ENCODE measurements at places on chromosomes 1 and 21.

DNA sequence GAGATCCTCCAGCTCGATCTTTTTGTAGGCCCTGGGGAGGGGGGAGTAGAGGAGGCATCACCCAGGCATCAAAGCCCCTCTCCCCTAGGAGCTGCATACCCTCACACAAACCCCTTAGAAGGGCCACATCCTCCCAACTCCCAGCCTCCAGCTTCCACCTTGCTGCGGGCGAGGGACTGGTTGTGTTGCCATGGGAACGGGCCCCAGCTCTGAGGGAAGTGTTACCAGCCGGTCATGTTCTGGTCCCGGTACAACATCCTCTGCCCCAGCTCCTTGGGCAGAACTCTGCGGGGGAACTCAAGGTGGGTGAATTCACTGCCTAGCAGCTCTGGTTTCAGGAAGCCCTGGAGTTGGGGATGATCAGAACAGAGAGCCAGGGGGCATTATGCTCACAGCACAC lies 4.1 kb downstream of the PPM1J start:
- no peak for DNase-seq

GRCh38 chr21:29349702-29350101 lies 51.0 kb downstream of the BACH1 start:
- DNase-seq: peak; percentile 56

GRCh38 chr1:24049733-24050132 lies 62.2 kb downstream of the MYOM3 start:
- no peak for DNase-seq

- peak; percentile 77 for DNase-seq
Observed at GRCh38 chr1:58779801-58780382, 4.0 kb downstream of the JUN start.

DNA sequence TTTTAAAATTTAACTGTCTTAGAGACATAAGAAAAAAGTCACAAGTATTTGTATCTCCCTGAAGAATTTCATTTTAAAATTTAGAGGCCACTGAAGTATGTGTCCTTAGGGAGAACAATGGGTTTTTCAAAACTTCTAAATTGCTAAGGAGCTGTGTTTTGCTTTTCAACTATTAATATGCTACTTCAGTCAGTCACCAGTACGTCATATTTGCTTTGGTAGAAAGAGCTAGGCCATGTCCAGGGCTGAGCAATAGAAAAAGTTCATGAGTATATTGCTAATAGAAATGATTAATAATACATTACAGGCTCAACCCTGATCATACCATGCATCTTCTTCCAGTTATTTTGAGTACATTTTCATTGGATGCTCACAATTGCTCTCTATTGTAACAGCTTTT lies 1.7 kb upstream of the SGIP1 start:
- no peak for DNase-seq

- DNase-seq: no peak
Observed at GRCh38 chr1:96880626-96881025, 159.0 kb downstream of the PTBP2 start.

- DNase-seq: peak; percentile 14
Observed at GRCh38 chr1:217135569-217135915, 412.3 kb upstream of the ESRRG start.

DNA sequence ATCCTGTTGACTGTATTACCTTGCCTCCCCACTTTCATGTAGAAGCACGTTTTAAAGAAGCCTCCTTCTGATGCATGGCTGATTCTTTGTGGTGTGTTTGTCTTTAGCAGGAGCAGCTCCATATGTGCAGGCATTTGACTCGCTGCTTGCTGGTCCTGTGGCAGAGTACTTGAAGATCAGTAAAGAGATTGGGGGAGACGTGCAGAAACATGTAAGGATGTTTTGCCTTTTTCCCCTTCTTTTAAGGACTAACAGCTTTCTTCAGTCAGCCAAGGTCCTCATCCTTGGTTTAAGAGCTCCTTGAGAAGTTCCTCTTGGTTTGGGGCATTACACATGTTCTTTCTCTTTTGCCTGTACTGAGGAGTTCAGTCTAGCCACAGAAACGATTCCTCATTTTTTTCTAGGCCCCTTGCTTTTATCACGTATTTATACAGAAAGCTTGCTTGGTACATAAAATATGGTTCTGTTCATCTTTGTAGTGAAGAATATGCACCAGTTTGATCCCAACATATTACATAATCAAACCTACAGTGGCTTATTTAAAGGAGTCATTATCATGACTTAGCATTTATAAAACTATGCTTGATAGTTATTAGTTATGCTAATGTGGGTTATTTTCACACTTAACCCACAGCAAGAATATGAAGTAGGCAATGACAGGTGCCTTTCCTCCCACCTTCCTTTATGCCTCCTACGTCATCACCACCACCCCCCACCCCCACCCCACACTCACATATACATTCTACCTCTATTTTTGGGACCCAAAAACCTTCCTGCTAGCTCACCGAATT lies 19.6 kb downstream of the CAP1 start:
- DNase-seq: no peak

DNA sequence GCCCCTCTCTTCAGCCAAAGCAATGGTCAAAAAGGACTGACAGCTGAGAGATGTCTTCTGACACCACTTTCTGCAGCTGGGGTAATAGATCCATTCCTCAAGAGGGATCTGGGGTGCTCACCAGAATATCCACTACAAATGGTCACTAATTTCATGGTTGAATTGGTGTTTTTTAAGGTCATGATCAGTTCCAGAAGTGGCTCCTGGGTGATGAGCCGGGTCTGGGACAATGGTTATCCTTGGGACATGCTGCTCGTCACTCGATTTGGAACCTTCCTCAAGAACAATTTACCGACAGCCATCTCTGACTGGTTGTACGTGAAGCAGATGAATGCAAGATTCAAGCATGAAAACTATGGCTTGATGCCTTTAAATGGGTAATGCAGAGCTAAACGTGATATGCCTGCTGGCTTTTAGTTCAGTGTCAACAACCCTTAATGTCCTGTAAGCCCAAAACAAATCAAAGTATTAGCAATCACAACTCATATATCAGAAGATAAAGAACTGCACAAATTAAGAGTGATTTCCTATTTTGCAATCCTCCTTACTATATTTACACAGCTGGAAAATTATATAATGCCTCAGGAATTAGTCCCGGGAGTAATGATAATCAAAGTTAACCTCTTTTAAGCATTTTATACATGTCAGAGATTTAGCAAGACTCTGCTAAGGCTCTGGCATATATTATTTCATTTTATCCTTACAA lies 20.1 kb downstream of the FMO3 start:
- peak; percentile 29 for DNase-seq

GRCh38 chr1:25009671-25010262 lies 79.7 kb upstream of the RUNX3 start:
- no peak for DNase-seq

GRCh38 chr1:17893891-17894631 lies 138.9 kb downstream of the ACTL8 start:
- DNase-seq: no peak

DNA sequence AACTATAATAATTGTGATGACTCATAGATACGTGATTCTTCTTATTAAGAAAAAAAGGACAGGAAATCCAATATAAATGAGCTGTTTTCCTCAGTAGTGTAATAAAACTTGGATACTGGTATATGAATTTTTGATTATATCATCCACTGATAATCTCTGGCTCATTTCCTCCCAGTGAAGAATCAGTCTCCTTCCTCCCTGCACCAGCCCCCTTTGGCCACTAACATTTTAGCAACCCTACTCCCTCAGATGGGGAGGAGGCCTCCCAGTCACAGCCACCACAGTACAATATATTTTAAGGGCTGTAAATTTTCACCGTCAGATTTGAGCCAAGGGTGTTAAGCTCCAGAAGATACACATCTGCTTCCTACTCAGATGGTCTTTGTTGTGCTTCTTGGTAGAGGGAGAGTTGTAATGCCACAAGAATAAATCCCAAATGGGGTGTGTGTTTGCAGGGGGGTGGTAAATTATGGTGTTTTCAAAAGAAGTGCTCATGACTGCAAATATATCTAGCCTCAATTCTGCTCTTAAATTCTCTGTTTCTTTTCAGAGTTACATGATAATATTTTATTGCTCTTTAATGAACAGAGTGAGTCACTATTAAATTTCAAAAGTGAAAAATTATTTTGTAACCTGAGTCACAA lies 153.5 kb downstream of the HLX start:
- DNase-seq: no peak

- no peak for DNase-seq
Observed at GRCh38 chr21:38538353-38538752, 40.1 kb upstream of the ERG start.

DNA sequence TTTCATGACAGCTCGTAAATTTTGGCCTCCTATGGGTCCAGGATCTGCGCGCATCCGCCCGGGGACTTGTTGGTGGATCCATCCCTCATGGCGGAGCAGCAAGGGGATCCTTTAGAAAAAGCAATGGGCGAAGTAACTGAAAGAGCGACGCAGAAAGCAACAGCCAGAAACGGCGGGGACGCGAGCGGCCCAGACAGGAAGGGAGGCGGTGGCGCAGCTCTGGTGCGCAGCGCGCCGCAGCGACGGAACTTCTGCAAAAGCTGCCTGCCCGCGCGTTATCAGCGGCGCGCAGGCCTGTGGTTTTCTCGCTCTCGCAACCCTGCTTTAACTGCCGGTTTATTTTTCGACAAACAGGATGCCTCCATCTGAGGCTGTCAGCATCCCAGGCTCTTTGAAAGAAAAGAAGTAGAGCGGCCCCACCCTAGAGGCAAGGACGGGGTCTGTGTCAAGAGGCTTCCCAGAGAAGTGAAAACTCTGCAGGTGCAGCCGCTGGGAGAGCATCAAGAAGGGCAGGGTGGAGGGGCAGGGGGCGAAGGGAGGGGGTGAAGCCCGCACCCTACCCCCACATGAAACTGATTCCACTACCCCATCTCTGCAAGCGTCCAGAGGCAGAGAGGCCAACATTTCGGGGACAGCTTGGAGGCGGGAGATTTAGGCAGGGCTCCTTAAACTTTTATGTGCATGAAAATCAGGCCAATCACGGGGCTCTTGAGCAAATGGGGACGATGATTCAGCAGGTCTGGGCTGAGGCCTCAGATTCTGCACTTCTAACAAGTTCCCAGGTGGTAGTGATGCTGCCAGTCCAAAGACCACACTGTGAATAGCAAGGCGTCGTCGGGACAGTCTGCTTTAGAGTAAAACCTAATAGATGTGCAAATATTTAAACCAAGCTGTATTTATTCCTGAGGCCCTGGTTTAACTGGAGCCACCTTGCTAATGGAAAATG lies 22.2 kb downstream of the RUNX1 start:
- peak; percentile 74 for DNase-seq

DNA sequence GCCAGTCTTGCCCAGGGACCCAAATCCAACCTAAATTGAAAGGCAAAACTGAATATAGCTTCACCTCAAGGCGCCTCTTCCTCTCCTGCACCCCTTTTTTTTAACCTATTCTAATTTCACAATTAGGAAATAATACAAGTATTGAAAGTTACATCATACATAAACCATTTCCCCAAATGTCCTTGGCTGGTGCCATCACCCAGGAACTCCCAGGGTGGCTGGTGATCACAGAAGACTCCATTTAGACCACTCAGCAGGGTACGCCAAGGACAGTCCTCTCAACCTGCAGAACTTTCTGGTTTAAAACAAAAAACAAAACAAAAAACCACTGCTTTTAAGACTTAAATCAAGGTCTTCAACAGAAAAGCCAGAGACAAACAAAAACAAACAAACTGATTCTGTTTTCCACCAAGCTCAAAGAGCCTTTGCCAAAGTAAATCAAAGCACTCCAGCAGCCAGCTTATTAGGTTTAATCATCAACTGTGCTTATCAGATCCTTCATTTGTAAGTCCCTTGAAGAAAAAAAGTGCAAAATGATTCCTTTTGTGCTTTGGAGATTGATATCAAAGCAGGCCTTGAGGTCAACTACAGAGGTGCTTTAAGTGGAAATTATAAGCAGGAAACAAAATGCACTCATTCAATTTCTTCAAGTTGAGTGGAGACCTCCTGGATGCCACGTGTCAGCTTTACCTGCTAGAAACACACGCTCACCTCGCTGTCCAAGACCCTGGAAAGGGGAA lies 113.0 kb downstream of the ETS2 start:
- no peak for DNase-seq

DNA sequence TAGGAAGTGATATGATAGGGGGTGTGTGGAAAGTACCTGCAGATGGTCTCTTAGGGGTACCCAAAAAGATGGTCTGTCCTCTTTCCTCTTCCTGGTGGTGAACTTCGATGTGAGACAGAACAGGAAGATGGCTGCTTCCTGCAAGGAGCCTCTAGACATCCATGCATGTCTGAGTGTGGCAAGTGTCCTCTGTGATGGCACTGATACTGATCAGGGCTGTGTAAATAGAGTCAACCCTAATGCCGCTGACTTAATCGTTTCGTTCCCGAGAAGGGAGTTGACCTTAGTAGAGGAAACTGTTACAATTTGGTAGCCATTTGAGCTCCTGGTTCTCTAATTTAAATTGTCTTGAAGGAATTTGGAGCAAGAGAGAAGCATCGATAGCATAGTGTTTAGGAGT lies 168.6 kb downstream of the VPS13D start:
- DNase-seq: no peak

DNA sequence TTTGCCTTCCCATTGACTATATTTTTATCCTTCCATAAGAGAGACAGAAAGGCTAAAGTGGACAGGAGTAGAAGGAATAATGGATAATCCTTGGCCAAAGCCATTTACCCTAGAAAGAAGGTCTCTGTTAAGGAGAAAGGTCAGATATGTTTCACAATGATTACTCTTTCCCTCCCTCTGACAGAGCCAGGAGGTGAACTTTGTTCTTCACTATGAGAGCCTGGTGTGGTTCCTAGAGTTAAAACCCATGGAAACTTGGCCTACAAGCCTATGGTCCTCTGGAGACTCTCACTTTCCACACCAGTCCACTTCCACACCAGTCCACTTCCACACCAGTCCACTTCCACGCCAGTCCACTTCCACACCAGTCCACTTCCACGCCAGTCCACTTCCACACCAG lies 479.9 kb upstream of the ZP4 start:
- DNase-seq: no peak

DNA sequence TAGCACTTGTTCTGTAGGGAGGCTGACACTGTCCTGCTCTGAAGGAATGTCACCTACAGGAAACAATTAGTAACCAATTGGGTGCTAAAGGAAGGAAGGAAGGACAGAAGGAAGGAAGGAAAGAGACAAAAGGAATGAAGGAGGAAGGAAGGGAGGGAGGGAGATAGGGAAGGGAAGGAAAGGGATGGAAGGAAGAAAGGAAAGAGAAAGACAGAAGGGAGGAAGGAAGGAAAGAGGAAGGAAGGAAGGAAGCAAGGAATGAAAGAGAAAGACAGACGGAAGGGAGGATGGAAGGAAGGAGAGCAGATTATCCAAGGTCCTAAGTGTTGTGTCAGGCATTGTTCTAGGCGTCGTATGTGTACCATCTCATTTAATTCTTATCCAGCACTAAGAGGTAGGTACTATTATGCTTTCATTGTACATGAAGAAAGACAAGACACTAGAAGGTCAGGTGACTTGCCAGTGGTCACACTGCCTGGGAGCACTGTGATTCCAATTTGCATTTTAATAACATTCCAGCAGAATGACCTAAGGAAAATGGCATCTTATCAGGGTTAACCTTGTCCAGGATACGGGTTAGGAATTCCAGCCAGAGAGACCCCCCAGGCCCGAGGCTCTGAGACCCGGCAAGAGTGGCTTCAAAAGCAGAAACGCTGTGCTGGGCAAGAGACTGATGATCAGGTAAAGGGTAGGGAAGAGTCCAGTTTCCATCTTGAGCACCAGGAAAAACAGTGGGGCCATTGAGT lies 29.6 kb downstream of the CLIC6 start:
- DNase-seq: peak; percentile 21

GRCh38 chr1:190453550-190453949 lies 24.1 kb downstream of the BRINP3 start:
- no peak for DNase-seq

- DNase-seq: peak; percentile 98
Observed at GRCh38 chr1:226778657-226779058, 39.6 kb upstream of the ITPKB start.

GRCh38 chr1:174666248-174666647 lies 218.5 kb downstream of the GPR52 start:
- DNase-seq: no peak
